Left ventricle myocardium inferior (tissue), 1 donor: ENCODE measurements at places on chromosomes 1 and 21. TPM values are rescaled to one million over a fixed set of nuclear protein-coding genes. Genes with fewer than 3 reads are reported as not detected.

- H3K4me1 ChIP-seq = peaks cover 21% of the 10 kb centered on the region
- peak overlapping the region; percentile 52 for H3K27ac ChIP-seq
- H3K4me3 ChIP-seq = peak overlapping the region; percentile 74
- H3K36me3 ChIP-seq = no peaks in the 10 kb centered on the region
- no peak for DNase-seq
Observed at GRCh38 chr1:54887665-54888071, 673 bp upstream of the DHCR24 start.

DNA sequence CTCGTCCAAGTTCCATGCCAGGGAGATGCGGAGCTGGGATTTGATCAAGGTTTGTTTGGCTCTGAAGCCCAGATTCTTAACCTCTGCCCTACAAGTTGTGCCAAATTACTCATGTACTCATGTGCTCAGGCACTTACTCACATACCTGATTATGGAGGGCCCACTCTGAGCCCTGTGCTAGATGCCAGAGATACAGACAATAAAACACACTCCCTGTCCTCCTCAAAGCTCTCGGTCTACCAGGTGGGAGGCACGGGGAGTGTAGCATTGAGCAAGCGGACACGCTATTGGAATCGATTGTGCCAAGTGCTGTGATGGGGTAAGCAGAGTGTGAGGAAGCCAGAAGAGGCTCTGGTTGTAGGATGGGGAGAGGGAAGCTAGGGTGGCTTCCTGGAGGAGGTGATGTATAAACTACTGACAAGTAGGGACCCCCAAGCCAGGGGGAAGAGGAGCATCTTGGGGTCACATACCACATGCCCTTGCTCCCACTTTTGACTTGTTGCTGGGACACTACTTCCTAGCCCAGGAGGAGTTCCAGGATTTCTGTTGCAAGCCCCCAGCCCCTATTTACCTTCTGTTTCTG, 49.8 kb upstream of the IFNLR1 start:
- H3K36me3 ChIP-seq = no peaks in the 10 kb centered on the region
- peaks cover 10% of the 10 kb centered on the region for H3K4me1 ChIP-seq
- no peak for DNase-seq
- H3K27ac ChIP-seq = no peak overlapping the region

DNA sequence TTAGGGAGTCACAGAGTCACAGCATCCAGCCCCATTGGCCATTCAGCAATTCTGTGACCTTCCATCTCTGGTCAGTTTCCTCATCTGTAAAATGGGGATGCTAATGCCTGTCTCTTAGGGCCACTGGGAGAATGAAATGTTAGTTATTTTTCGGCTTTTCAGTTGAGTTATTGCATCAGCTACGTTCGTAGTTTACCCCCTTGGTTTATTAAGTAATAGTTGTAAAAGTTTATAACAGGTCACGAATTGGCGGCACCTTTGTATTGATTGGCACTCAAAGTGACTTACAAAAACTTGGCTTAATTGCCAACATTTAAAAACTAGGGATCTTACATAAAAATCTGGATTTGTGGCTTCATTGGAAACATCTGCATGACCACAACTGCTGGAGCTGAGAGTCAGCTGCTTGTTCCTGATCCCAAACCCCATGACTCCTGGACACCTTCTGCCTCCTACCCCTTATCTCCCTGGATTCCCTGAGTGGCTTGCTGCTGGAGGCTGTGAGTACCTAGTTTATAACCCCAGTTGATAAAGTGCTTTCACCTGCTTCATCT, 23.0 kb upstream of the SLC1A7 start:
- H3K4me1 ChIP-seq = no peaks in the 10 kb centered on the region
- no peak overlapping the region for H3K4me3 ChIP-seq
- DNase-seq = no peak
- H3K27me3 ChIP-seq = peaks cover 23% of the 10 kb centered on the region
- H3K27ac ChIP-seq = no peak overlapping the region
- H3K36me3 ChIP-seq = no peaks in the 10 kb centered on the region

DNA sequence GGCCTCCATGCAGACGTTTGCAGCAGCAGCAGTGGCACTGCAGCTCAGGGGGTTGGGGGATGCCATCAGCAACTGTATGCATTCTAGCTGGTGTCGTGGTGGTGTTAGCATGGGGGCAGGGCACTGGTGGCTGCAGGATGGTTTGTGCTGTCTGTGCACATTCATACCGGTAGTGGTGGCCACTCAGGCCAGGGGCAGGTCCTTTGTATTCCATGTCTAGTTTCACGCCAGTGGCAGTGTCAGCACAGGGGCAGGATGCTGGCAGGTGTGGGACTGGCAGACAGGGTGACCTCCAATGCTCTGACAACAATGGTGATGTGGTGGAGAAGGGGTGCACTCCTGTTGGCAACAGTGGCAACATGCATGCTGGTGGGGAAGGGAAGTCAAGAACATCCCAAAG, 194.2 kb upstream of the LRRC7 start:
- no peak overlapping the region for H3K4me3 ChIP-seq
- H3K27ac ChIP-seq = no peak overlapping the region
- no peaks in the 10 kb centered on the region for H3K4me1 ChIP-seq
- no peak for DNase-seq
- H3K27me3 ChIP-seq = no peaks in the 10 kb centered on the region

- no peaks in the 10 kb centered on the region for H3K36me3 ChIP-seq
- H3K27ac ChIP-seq = peak overlapping the region; percentile 33
- DNase-seq = no peak
- no peak overlapping the region for H3K4me3 ChIP-seq
- peaks cover 71% of the 10 kb centered on the region for H3K4me1 ChIP-seq
Observed at GRCh38 chr1:221725735-221726672, 15.9 kb downstream of the DUSP10 start.

DNA sequence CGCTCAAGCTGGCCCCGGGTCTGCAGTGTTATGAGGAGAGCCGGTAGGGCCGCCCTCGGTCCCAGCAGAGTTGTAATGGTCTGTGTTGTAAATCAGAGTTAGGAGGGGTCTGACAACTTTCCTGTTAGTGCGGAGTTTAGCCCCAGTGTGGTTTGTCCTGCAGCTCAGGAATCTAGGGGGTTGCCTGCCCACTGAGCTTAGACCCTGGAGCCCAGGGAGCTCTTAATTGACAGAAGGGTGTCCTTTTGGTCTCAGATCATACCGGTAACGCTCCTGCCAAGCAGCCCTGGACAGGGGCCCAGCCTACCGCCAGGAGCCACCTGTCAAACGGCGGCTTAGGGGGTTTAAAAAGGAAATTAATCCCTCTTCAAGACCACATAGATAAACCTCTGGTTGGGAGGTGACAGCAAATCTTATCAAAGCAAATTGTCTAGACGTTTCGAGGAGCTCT, 164.4 kb downstream of the DYRK1A start:
- no peaks in the 10 kb centered on the region for H3K36me3 ChIP-seq
- peak overlapping the region; percentile 15 for H3K4me3 ChIP-seq
- H3K27ac ChIP-seq = peak overlapping the region; percentile 88
- peaks cover 3% of the 10 kb centered on the region for H3K27me3 ChIP-seq

GRCh38 chr1:182702826-182703524, 18.6 kb upstream of the RGS8 start:
- no peaks in the 10 kb centered on the region for H3K27me3 ChIP-seq
- no peak overlapping the region for H3K27ac ChIP-seq
- DNase-seq = no peak
- H3K4me1 ChIP-seq = peaks cover 31% of the 10 kb centered on the region

DNA sequence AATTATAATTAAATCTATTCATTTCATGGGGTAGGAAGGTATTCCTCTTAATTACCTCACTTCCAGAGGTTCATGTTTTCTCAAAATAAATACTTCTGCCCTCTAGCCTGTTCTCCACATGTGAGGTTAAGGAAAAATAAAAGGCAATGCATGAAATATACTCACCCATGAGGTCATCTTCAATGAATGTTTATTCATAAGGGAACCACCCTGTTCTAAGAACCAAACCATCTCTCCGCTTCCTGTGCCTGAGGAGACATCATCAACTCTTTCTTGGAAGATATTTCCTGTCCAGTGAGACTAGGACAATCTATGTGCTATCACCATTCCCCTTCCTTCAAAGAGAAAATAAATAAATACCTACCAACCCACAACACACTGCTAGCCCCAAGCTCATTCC, 513.7 kb upstream of the PLXNA2 start:
- H3K4me1 ChIP-seq = no peaks in the 10 kb centered on the region
- H3K36me3 ChIP-seq = no peaks in the 10 kb centered on the region
- H3K27me3 ChIP-seq = no peaks in the 10 kb centered on the region
- no peak overlapping the region for H3K4me3 ChIP-seq
- no peak for DNase-seq

DNA sequence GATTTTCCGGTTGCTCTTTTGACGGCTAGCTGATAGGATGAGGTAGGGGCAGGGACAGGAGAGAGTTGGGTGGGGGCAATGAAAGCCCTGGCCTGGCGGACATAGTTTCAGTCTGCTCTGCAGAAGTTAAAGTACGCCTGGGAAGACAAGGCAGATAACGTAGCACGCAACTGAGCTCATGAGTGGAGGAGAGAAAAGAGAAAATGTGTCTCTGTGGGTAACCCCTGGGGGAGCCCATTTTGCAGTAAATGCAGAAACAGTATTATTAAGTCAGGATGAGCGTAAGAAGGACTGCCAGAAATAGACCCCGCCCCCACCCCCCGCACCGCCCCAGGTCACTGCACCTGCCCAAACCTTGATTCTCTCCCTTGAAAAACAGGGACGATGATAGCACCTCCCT, 51.7 kb upstream of the TARBP1 start:
- no peaks in the 10 kb centered on the region for H3K27me3 ChIP-seq
- H3K27ac ChIP-seq = peak overlapping the region; percentile 98

- no peak overlapping the region for H3K4me3 ChIP-seq
- no peak overlapping the region for H3K27ac ChIP-seq
- H3K4me1 ChIP-seq = no peaks in the 10 kb centered on the region
- H3K27me3 ChIP-seq = no peaks in the 10 kb centered on the region
- no peaks in the 10 kb centered on the region for H3K36me3 ChIP-seq
- no peak for DNase-seq
Observed at GRCh38 chr21:38119793-38120192, 137.0 kb upstream of the KCNJ15 start.

DNA sequence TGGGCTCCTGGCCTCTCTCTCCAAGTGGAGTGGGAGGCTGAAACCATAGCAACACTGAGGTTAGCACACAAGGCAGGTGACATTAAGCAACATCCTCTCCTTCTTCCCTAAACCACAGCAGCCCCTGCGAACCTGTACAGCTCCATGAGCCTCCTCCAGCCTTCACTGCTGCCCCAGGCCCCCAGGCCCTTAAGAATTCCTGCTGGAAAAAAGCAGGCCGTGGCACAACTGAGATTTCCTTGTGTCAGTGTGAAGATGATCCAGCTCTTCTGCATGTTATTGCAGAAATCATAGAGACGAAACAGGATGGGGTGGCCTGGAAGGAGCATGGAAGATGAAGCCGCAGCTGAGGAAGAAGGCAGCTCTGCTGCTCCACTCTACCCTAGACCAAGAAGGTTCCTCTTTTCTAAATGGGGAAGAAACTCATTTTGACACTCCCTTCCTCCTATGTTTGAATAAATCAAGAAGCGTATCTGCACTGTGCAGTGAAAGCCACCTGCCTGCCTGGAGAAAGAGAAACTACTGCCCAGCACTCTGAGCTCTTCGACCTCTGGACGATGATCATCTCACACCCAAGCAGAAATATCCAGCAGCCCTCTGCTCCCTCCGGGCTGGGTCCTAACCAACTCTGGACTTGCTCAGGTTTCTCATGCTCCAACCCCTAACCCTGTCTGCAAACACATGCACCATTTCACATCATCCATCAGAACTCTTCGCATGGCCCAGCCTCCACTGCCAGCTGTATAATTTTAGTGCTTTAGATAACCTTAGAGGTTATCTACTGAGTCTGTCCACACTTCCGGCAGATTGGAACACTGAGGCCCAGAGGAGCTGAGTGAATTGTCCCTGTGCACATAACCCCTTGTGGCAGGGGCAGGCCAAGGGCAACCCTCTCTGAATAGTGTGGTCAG, 20.7 kb downstream of the SH3BP5L start:
- peaks cover 25% of the 10 kb centered on the region for H3K4me1 ChIP-seq
- H3K36me3 ChIP-seq = no peaks in the 10 kb centered on the region
- H3K27ac ChIP-seq = peak overlapping the region; percentile 30

- H3K27me3 ChIP-seq = peaks cover 4% of the 10 kb centered on the region
- H3K36me3 ChIP-seq = no peaks in the 10 kb centered on the region
- DNase-seq = no peak
- H3K4me1 ChIP-seq = peaks cover 22% of the 10 kb centered on the region
- H3K4me3 ChIP-seq = no peak overlapping the region
- H3K27ac ChIP-seq = no peak overlapping the region
Observed at GRCh38 chr1:7301664-7301981, 469.5 kb upstream of the VAMP3 start.

GRCh38 chr1:78715181-78715661, 65.6 kb downstream of the IFI44 start:
- H3K27ac ChIP-seq = no peak overlapping the region
- DNase-seq = no peak
- no peak overlapping the region for H3K4me3 ChIP-seq
- no peaks in the 10 kb centered on the region for H3K27me3 ChIP-seq
- no peaks in the 10 kb centered on the region for H3K4me1 ChIP-seq
- H3K36me3 ChIP-seq = no peaks in the 10 kb centered on the region

GRCh38 chr1:10052347-10052746, 19.6 kb downstream of the UBE4B start:
- H3K36me3 ChIP-seq = no peaks in the 10 kb centered on the region
- peaks cover 68% of the 10 kb centered on the region for H3K4me1 ChIP-seq
- peak overlapping the region; percentile 69 for H3K27ac ChIP-seq

GRCh38 chr1:68223687-68224086, 8.6 kb downstream of the WLS start:
- no peaks in the 10 kb centered on the region for H3K36me3 ChIP-seq
- H3K27me3 ChIP-seq = no peaks in the 10 kb centered on the region
- peaks cover 73% of the 10 kb centered on the region for H3K4me1 ChIP-seq
- no peak overlapping the region for H3K4me3 ChIP-seq
- DNase-seq = no peak
- peak overlapping the region; percentile 49 for H3K27ac ChIP-seq

DNA sequence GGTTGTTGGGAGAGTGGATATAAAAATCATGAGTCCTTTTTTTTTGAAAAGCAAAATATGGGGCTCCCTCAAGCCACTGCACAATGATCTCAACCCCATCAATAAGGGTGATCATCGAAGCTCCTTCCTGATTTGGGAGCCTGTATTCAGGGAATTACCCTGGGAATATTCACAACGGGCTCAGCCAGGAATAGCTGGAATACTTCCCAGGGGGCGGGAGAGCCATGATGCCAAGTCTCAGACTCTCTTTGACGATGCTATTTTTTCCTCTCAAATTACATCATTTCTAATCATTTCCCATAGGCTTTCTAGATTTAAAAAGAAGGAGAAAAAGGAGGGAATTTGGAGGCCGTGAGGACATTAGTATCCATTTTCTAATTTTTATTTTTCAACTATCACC, 18.4 kb downstream of the OLIG1 start:
- DNase-seq = no peak
- H3K27me3 ChIP-seq = peaks cover 64% of the 10 kb centered on the region
- no peak overlapping the region for H3K27ac ChIP-seq
- H3K4me3 ChIP-seq = no peak overlapping the region

The PRDM16 gene
- total RNA-seq = 16.6 TPM

The GRIK1 gene
- total RNA-seq = not detected

The GUCA2A gene
- total RNA-seq = not detected

The HLCS gene
- total RNA-seq = 5.3 TPM

The IL19 gene
- total RNA-seq = not detected
